ENCODE measurements at places on chromosomes 12 and 14.

- no peak for DNase-seq
These were observed 269.9 kb upstream of the RGS6 start for GRCh38 chr14:71662291-71662790.

- DNase-seq = no peak
These were observed 107.3 kb downstream of the PPP2R5E start for GRCh38 chr14:63435838-63436237.

- DNase-seq = no peak
These were observed 48.9 kb upstream of the DLK1 start for GRCh38 chr14:100677554-100678468.

- no peak for DNase-seq
These were observed 3.2 kb downstream of the KRT86 start for GRCh38 chr12:52277486-52278245.

All from T-helper 17 cell (primary cell).